ENCODE measurements at places on chromosomes 11 and 22. TPM values are rescaled to one million over a fixed set of nuclear protein-coding genes. Genes with fewer than 3 reads are reported as not detected.
A peak's percentile ranks its signal among the peaks of the same experiment; 100 is the strongest.

DNA sequence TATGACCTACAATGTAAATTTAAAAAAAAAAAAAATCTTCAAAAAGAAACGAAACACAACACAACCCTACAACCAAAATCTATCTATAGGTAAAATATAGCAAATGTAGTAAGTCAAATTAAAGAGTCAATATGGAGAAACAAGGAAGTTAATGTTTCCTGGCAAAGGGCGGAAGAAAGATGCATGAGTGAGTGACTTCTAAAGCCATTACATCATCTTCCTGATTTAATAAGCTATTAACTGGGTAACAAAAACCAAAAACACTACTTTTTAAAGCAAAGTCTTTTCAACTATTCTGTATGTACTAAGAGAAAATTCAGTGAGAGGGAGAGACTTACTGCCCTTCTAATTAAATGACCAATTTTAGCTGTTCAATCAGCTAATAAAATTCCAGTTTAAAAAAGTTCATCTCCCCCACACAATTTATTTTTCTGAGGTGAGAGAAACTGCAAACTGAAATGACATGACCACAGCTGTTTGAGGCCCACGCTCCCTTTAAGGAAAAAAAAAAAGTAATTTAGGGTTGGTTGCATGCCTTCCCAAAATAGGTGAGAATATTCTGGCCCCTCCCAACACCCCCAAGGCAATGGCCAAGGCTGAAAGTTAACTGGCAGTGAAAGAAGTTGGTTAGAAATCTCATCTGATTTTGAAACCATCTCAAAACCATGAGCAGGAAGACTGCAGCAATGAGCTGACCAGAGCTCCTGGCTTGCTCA is 5.9 kb downstream of the SF1 start:
- no peak for DNase-seq

- DNase-seq, result no peak
These were observed 4.6 kb upstream of the CCDC188 start for GRCh38 chr22:20155330-20156041.

GRCh38 chr11:103530257-103530656 is 421.0 kb downstream of the DYNC2H1 start:
- no peak for DNase-seq

- DNase-seq, result peak; percentile 52
These were observed at the start of gene SYT12 for GRCh38 chr11:67022961-67023956. Gene SYT12, plus strand, starts transcription at chr11:67023134. Its CDS starts 7,011 bp downstream, at chr11:67030145.

Gene CD81
- total RNA-seq, result 69.4 TPM

DNA sequence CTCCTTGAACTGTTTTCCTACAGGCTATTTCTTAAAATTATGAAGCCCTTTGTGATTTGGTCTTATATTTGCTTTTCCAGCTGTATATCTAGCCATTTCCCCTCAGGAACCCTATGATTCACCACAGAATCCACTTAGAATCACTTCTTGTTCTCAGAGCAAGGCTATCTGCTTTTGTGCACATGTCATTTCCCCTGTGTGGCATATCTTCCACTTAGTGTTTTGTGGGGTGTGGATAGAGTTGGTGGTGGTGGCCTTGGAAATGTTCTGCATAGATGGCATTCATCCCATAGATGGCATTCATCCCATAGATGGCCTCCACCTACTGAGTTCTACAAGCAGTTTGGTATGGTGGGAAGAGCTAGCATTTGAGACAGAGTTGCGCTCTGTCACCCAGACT is 44.7 kb downstream of the SWAP70 start:
- DNase-seq, result no peak

Gene TIRAP
- 3.0 TPM for total RNA-seq

GRCh38 chr11:63212742-63213141 is 30.7 kb downstream of the SLC22A25 start:
- no peak for DNase-seq

Gene OR2AG1
- total RNA-seq, result not detected

Gene PGA4
- total RNA-seq, result 0.31 TPM

DNA sequence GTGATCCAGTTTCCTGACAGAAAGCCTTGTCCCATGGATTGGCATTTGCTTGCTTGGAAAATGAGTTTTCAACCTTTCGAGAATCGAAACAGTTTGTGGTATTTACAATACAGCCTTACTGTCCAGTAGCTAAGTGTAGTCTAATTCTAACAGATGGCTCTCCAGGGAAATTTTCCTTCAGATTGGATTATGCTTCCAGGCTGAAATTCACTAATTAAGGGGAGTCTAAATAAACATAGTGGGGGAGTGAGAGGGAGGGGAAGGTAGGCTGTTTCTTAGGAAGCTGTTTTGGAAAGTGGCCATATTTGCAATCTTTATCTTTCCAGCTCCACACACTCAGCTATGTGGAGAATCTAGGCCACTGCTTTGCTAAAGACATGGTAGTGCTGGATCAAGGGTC is 81.3 kb downstream of the SYT9 start:
- no peak for DNase-seq

- DNase-seq, result no peak
These were observed 31.8 kb downstream of the YPEL1 start for GRCh38 chr22:21703684-21704316.

DNA sequence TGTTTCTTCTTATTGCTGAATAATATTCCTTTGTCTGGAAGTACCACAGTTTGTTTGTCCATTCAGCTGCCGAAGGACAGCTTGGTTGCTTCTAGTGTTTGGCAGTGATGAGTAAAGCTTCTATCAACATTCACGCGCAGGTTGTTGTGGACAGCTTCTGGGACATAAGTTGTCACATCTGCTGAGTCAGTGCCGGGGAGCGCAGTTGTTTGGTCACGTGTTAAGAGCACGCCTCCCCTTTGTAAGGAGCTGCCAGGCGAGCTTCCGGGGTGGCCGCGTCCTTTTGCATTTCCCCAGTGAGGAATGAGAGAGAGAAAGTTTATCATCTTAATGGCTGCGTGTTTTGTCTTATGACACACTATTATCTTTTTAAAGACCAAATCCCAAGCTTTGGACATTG is 30.3 kb downstream of the SAMM50 start:
- peak; percentile 26 for DNase-seq

- no peak for DNase-seq
These were observed 103.0 kb downstream of the DBX1 start for GRCh38 chr11:20056950-20057943.

Gene UBQLNL
- not detected for total RNA-seq

Gene ZNF215
- total RNA-seq, result 5.6 TPM

Gene REXO2
- total RNA-seq, result 41.3 TPM

DNA sequence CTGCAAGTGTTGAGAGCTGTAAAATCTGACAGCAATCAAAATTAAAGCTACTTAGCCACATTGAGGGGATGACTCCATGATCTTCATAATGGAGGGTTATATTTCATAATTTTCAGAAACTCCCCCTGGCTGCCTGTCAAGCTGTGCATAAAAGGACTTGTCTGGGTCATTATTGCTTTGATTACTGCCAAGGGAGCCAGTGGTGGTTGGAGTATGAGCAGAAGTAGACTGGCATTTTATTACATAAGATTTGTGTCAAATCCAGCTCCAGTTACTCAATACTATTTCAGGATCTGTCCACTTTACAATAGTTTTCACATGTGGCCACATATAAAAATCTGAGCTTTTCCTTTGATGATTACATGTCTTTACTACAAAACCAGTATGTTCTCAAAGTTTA is 108.9 kb upstream of the SLC5A12 start:
- DNase-seq, result no peak

DNA sequence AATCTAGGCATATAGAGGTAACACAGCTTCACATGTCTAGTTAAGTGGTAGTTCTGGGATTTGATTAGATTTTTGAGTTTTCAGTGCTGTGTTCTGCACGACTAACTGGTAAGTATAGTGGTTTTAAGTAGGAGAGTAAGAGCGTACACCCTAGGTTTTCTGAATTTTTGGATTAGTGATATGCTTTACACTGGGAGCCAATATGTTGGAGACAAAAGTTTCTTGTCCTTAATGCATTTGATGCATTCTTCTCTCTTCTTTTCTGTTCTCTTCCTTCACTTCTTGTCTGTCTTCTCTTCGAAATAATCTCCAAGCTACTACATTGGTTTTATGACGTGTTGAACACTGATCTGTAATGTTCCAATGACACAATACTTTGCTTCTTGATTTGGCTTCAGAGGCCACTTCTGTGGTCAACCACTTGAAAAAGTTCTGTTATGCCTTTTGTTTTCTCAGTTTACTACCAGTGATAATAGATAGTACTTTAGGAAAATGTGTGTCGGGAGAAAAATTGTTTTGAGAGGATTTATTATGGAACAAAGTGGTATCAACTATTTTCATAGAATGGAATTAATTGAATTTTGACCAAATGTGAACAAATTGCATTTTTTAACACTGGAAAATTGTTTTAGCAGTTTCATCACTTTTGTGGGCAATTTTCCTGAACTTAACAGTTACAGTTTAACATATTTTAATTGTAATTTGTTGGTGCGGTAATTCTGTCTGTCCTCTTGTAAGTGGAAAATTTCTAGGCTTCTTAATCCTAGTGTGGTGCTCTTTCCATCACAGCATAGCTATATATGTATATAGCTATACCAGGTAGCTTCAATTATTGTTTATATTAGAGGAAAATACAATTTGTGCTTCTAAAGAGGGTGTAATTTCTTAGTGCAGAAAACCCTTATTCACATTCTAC is 2.6 kb downstream of the PDE3B start:
- DNase-seq, result no peak

- DNase-seq, result no peak
These were observed 194.5 kb downstream of the ADAMTS15 start for GRCh38 chr11:130642994-130643393.

GRCh38 chr22:23279781-23280180 is 99.5 kb downstream of the BCR start:
- no peak for DNase-seq

DNA sequence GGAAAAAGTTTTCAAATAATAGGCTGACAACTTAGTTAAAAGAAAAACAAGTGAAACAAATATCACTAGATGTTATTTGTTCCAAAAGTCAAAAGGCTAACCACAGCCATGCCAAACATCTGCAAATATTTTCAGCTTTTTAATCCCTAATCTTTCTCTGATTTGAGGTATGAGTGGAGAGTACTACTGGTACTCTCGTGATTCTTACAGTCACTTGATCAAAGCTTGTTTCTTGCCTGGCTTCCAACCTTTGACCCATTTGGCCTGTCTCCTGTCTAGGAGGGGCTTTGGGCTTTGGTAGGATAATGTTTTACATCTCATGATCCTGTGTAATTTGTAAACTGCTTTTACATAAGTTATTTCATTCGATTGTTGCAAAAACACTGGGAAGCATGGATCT is 301.8 kb upstream of the SORL1-AS1 start:
- DNase-seq, result no peak

DNA sequence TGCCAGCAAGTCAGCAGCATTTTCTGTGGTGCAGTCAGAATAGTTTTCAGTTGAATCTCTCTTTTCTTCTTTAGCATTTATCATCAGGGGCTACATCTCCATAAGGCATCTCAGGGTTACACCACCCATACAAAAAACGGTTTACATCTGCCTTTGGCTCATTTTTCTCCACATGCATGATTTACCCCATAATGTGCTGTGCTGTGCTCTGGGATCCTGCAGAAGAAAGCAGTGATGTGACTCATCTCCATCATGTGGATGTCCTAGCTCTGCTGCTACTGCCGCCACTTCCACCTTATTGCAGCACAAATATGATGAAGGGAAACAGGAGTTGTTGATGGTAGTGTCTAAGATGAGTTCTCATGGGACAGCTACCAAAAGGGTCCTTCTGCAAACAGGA is 30.0 kb upstream of the CCDC179 start:
- DNase-seq, result no peak

Gene PAAF1
- 12.6 TPM for total RNA-seq

Measured in occipital lobe (tissue), 3 donors.